ENCODE measurements at places on chromosomes 1 and 21. TPM values are rescaled to one million over a fixed set of nuclear protein-coding genes. Genes with fewer than 3 reads are reported as not detected.

Gene TRAF3IP3
- 2.5 TPM for polyA plus RNA-seq

Gene OPRD1
- not detected for polyA plus RNA-seq

Gene RAB42
- 0.51 TPM for polyA plus RNA-seq

Gene S100A5
- polyA plus RNA-seq: not detected

Gene FCMR
- 0.90 TPM for polyA plus RNA-seq

Data from esophagus (tissue), 2 donors.